Activated gamma-delta T cell treated with anti-CD3 and anti-CD28 coated beads, Interleukin-2, amount 50 U/mL, for 16 hours (primary cell): ENCODE measurements at places on chromosomes 4 and X.

DNA sequence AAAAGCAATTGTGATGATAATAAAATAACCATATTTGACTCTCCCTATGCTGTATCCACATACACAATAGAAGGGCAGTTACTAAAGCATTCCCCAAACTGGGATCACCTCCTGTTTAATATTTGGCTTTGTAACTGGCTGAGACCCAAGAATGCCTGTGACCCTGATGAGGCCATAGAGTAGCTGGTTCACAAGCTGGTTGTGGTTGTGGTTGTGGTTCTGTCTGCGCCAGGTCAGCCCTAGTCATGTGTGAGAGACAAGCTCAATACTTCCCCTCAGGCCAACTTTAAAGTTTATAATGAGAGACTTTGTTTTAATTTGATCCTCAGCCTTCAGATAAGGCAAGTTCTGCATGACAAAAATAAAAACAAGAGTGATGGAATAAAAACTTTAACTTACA is 209.9 kb downstream of the PARM1 start:
- no peak for DNase-seq

DNA sequence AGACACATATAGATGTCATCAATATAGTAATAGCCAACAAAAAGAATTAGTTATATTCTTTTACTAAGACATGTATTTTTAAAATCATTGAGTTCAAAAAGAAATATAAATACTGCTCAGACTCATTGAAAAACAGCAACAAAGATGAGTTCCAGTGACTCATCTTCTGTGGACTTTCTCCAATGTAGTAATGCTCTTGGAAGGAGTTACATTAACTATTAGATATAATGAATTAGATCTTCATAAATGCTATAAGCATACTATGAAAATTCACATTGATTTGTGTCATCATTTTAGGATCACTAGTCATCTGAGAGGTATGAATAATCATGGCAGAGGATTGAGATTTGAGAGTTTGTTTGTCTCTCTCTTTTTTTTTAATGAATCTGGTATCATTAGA is 547.8 kb upstream of the PCDH7 start:
- no peak for DNase-seq

- no peak for DNase-seq
Observed at GRCh38 chr4:62457356-62457755, 1257.2 kb downstream of the ADGRL3 start.

GRCh38 chr4:128653527-128654444 is 155.7 kb upstream of the JADE1 start:
- DNase-seq: no peak

DNA sequence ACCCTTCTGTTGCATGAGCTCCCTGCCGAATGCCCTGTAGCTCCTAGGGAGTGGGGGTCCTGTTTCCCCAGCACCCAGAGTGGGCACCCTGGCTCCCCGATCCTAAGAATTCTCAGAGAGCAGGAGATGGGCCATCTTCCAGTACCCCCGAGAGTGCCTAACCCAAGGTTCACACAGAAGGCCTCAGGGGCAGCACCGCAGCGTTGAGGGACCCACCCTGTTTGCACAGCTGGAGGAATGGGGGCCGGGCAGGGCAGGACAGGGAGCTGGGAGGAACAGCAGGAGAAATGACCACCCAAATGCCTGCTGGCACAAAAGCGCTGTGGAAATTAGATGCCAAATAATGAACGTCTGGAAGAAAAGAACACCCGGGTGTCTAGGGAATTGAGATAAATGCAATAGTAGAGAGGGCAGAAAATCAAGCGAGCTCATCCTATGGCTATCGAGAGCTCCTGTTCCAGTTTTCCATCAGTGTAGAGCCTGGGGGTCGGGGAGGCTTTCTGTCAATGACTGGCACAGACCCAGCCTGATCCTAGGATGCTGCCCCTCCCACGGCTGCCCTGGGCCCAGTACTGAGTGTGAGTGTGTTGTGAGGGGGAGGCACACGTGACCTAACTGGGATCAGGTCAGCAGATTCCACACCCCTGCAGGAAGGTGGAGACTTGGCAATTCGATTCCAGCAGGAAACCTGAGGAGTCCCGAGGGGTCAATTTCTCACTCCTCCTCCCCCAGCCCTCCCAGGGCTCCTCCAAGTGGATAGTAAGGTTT is 25.7 kb downstream of the SEPTIN6 start:
- DNase-seq: no peak

GRCh38 chr4:184282251-184282713 is 64.6 kb upstream of the ENPP6 start:
- peak; percentile 32 for DNase-seq

DNA sequence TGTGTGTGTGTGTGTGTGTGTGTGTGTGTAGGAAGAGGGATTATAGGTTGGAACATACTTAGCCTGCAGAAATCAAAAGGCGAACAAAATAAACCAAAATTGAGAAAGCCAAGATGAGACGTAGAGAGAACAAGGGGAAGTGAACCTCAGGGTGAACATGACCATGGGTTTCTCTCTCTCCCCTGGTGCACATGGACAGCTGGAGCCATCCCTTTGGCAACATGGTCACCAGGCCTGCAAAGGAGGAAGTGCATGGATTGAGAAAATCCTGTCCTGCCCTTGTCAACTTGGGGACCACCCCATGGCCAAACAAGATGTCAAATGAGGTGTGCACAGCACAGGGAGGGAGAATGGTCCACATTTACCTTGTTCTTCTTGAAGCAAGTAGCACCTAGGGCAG is 23.1 kb downstream of the LGI2 start:
- no peak for DNase-seq

- DNase-seq: peak; percentile 22
Observed at GRCh38 chrX:110450050-110450449, 91.4 kb downstream of the RTL9 start.

GRCh38 chrX:42714981-42715700 is 62.8 kb downstream of the PPP1R2C start:
- no peak for DNase-seq

- DNase-seq: no peak
Observed at GRCh38 chr4:184234155-184234554, 16.5 kb upstream of the ENPP6 start.

GRCh38 chr4:55554453-55555030 is 7.8 kb upstream of the CLOCK start:
- DNase-seq: no peak

DNA sequence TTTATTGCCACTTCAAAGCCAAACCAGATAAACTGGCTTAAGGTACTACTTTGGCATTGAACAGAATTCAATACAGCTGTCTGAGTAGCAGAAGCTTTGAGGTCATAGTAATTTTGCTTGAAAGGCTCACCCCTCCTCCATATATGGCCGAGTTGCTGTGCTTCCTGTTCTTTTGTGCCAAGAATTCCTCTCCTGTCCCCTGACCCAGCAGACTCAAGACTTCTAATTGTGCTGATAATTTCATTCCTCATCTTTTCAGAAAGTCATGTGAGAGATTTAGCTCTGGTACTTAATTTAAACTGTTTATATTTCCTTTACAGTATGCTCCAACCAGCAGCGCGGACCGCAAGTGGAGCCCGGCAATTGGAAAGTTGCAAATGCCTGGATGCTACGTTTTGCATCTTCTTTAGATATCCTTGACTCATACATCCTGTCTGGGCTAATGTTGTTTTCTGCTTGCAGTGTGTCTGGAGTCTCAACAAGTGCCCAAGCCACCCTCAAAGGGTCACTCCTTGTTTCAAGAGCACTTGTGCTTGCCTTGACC is 373.4 kb downstream of the PDGFC start:
- DNase-seq: no peak

DNA sequence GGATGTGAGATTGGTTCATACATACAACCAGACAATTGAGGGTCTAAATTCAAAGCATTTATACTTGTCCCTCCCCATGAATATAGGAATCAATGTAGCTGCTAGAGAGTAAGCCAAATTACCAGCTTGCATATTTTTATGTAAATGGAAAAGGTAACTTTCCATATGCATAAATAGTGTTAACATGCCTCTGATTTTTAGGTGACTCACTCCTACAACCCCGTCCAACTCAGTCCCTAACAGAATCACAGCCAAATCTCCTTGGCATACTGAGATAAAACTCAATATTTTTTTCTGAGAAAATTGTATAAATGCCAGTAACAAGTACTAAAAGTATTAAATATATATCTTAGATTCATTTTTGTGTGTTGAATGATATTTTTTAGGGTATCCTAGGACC is 67.2 kb downstream of the INPP4B start:
- no peak for DNase-seq

- DNase-seq: no peak
Observed at GRCh38 chr4:2874861-2875260, 31.2 kb downstream of the ADD1 start.

DNA sequence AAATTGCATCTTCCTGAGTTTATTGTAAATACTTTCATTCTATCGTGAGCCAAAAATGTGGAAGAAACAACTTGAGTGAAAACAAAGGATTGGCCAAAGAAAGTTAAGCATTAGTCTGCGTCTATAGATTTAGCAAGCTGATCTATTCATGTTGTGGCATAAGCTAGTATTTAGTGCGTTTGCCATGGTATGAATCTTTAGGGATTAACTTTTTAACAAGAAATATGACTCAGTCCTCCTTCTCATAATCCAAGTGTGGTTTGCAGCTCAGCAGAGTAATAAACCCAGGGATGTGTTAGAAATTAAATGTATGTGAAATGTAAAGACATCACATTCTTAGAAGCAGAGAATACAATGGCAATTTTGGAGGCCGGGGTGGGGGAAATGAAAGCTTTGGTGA is 1110.9 kb downstream of the NLGN4X start:
- no peak for DNase-seq

- DNase-seq: no peak
Observed at GRCh38 chr4:48665555-48666186, 114.4 kb downstream of the FRYL start.

- DNase-seq: no peak
Observed at GRCh38 chr4:20416800-20417199, 165.1 kb downstream of the SLIT2 start.

GRCh38 chr4:71855944-71856343 is 72.1 kb upstream of the GC start:
- DNase-seq: no peak

DNA sequence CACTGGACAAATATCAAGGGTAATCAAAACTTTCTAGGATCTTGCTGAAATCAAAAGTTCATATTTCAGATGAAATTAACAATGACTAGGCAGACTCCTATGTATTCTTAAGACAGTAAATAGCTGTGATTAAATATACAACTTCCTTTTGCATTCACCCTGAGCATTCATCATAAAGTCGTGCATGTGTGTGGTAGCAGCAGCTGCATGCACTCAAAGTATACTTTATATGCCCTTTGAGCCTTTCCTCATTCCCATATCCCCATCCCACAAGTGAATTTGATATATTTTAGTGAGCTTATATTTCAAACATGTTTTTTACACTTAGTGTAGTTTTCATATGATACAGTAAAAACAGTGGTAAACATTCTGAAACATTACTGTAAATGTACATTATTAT is 959.0 kb downstream of the C4orf33 start:
- DNase-seq: no peak

DNA sequence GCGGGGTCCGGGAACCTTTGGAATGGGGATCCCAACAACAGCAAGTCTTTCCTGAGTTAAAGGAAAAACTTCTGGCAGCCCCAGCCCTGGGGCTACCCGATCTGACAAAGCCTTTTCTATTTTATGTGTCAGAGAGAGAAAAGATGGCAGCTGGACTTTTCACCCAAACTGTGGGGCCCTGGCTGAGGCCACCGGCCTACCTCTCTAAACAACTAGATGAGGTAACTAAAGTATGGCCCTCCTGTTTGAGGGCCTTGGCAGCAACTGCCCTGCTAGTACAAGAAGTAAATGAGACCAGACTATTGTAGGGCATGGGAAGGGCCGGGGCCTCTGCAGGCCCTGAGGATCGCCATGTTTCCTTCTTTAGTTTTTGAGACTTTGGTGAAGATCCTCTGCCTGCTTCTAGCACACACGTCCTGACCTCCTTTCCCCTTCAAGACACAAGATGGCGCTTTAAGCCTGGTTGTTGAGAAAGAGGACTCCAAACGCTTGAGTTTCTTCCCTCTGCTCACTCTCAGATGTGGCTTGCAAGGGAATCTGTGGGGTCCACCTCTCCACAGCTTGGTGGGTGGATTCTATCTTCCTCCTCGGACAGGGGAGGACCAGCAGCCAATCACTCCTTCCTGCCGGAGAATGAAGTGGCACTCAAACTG is 18.5 kb upstream of the DRD5 start:
- DNase-seq: no peak

DNA sequence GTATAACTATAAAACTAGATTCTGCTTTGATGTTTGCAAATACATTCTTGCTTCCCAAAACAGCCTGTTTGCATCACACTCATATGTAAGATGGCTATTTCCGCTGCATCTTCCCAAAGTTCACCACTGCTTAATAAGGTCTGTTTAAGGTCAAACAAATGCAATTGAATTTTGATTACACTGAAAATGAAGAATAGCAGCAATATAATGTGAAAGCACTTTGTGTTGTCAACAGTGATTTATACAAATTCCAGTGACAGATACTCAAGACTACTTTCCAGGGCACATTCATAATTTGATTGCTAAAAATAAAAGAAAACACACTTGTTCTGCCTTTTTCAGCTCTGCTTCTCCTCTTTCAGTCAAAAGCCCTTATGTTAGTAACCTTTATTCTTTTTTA is 8.1 kb upstream of the PGAM4 start:
- DNase-seq: no peak

GRCh38 chrX:148942754-148943153 is 442.3 kb downstream of the AFF2 start:
- no peak for DNase-seq

DNA sequence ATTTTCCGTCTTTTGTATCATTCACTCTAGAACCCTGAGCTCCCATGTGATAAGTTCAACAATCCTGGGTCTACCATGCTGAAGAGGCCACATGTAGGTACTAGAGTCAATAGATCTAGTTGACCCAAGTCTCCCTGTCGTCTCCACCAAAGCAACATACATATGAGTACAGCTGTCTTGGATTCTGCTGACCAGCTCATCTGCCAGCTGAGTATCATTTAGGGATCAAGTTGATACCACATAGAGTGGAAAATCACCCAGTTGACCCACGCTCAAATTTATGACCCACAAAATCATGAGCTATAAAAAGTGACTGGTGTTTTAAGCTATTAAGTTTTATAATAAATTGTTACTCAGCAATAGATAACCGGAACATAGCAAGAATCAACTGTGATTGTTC is 61.8 kb downstream of the DMD start:
- no peak for DNase-seq

GRCh38 chrX:96563646-96564045 is 121.0 kb upstream of the DIAPH2 start:
- no peak for DNase-seq

- DNase-seq: no peak
Observed at GRCh38 chr4:171516694-171517093, 296.5 kb upstream of the GALNTL6 start.

DNA sequence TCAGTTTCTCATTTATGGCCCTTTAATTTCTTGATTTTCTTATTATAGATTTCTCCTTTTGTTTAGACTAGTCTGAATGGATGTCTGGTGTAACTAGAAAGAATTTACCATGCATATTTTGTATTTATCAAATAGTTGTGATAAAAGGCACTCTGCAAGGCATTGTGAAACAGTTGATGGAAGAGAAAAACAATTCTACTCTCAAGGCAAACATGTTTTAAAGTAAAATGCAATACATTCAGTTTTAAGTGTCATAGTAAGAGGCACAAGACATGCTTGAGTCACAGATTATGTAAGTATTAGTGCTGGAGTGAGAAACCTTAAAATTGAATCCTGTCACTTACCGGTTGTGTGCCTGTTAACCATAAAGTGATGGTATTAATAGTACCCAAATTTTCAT is 283.3 kb upstream of the DKK2 start:
- DNase-seq: no peak
